NB4 (cell line): ENCODE measurements at places on chromosomes 11 and 22.

DNA sequence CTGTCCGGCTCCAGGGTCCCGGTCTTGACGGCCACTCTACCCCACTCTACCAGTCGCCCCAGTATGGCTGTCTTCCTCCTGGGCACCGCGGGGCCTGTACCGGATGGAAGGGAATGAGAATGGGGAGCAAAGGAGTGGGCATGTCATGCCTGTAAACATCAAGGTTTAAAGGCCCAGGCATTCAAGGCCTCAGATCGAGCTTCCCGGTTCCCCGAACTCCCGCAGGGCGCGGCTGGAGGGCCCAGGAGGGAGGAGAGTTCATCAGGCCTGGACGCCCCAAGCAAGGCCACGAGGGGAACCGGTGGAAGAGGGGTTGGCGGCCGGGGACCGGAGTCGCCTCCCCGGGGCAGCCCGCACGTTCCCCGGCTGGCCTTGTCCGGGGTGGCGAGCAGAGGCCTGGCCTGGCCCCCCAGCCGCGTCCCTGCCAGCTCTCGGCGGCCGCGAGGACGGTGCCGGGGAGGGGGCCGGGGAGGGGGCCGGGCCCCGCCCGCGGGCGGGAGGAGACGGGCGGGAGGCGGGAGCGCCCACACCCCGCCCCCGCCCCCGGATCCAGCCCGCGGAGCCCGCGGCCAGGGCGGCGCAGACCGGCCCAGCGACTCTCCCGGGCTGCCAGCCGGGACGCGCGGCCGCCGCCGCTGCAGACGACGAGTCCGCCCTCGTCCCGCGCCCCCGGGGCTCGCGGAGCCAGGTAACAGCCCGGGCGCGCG lies at the start of gene CDC42EP1:
Gene CDC42EP1, plus strand, starts transcription at position 580 of the 707 bp plus-strand sequence. CDS start 5,870 bp downstream, outside the sequence.
- no peak for DNase-seq

DNA sequence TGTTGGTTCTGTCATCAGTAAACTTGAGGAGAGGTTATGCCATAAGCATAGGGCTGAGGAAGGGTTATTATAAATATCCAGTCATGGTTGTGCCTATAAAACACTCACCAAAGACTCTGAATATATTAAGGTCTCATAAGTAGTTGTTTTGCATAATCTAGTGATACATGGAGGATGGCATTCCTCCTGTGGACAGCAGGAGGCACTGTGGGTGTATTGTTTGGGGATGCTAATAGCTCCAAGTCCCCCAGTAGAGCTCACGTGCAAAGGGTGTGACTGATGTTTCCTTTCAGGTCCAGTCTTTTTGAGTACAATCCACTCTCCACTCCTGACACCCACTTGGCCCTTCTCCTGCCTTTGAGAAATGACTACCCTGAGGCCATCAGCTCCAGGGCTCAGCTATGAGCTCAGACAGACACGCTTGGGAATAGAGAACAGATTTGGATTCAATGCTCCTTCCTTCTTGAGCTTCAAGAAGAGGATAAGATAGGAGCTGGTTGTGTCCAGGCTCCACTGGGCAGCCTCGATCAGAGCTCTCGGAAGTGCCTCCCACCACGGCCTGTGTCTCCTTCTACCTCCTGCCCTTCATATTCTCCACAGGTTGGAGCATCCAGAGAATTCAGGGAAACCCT lies 85.2 kb upstream of the IGLL5 start:
- peak; percentile 60 for DNase-seq

- no peak for DNase-seq
Measured at GRCh38 chr22:20863366-20863765, 4.6 kb downstream of the SNAP29 start.

DNA sequence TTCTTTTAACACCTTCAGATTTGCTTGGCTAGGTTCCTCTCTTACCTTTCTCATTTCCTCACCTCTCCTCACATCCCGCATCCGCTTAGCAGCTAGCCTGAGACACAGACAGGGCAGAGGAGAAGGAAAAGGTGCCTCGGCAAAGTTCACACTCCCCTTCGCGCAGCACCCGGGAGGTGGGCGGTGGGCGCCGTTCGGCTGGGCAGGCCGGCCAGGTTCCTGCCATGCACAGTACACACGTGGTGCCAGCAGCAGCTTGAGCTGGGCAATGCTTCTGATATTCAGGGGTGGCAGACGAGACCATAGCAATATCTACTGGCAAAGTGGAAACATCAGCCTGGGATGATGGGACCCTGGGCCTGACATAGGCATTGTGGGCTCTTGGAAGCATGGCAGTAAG lies 3.3 kb downstream of the NTM start:
- DNase-seq, result no peak

DNA sequence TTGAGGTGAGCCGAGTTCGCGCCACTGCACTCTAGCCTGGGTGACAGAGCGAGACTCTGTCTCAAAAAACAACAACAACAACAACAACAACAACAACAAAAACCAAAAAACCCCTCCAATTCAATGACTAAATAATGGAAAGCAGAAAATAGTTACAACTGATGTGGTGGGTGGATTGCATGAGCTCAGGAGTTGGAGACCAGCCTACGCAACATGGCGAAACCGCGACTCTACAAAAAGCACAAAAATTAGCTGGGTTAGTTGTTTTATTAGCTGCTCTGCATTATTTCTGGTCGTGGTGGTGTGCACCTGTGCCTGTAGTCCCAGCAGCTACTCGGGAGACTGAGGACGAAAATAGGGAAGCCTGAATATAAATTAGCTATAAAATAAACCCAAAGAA lies 2.6 kb upstream of the PATL1 start:
- DNase-seq, result no peak

GRCh38 chr22:47197773-47198500 lies 435.5 kb downstream of the TBC1D22A start:
- no peak for DNase-seq

DNA sequence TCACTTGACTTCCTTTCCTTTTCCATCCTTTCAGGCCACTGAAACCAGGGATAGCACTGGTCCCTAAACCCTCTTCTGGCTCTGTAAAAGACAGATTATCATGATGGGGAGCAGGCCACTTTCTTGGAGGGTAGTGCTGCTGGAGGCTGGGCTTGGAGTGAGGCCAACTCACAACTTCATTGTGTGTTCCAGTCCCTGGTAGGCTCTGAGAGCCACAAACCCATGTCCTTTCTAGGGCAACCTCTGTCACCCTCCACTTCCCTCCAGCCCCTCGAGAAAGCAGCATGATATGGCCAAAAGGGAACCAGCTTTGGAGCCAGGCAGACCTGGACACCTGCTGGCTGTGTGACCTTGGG lies 2.3 kb downstream of the TKFC start:
- no peak for DNase-seq

DNA sequence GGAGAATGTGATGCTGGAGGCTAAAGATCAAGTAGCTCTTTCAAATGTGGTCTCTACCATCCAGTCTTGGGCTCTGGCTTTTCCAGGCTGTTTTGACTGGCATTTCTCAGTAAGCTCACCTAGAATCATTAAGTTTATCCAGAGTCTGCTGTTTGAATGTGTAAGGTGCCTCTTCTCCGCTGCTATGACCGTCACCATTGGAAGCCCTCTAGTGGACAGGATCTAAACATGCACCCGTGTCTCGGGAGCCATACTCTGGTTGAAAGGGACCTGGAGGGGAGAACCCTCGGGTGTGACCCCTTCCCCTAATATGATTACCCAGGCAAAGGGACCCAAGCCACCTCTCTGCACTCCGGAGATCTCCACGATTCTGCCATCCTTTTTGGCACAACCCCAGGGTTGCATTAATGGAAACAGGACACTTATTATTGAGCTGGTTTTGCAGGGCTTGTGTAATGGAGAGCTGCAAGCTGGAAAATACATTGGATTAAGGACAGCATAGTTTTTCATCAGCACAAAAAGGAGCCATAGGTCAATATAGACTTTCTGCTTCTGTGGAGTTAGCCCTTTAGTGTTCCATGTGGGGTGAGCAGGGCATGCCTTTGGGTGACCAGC lies 191.0 kb upstream of the LARGE1 start:
- peak; percentile 43 for DNase-seq

- DNase-seq, result no peak
Measured at GRCh38 chr11:107882095-107882820, 23.7 kb upstream of the SLC35F2 start.

DNA sequence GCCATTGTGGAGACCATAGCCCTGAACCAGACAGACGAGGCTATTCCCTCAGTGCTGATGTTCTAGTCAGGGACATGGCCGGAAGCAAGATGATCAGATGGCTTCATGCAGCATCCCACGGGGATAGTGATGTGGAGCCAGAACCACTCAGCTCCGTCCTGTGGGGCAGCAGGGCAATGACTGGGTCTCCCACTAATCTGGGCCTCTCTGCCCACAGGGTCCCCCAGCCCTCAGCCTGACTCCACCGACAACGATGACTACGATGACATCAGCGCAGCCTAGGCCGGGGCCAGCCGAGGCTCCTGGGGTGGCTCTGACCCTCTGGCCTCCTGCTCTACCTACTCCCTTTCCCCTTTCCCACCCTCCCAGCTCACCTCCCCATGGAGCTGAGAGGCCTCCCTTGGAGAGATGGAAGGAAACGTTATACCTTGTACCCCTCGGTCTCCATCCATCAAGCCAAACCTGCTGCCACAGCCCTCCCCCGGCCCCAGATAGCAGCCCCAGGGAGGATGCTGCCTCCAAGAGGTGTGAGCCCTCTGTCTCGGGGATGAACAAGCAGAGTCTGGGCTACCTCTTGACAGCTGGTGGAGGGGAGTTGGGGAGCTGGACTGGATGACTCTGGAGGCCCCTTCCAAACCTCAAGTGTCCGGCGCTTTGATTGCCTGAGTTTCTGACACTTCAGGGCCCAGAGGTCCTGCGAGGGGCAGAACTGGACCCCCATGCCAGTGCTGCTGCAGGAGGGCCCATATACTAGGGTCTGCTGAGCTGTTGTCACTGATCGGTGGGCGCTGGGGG lies 47.8 kb downstream of the CD6 start:
- DNase-seq, result no peak

GRCh38 chr11:61594907-61595257 lies 14.0 kb upstream of the SYT7 start:
- no peak for DNase-seq

DNA sequence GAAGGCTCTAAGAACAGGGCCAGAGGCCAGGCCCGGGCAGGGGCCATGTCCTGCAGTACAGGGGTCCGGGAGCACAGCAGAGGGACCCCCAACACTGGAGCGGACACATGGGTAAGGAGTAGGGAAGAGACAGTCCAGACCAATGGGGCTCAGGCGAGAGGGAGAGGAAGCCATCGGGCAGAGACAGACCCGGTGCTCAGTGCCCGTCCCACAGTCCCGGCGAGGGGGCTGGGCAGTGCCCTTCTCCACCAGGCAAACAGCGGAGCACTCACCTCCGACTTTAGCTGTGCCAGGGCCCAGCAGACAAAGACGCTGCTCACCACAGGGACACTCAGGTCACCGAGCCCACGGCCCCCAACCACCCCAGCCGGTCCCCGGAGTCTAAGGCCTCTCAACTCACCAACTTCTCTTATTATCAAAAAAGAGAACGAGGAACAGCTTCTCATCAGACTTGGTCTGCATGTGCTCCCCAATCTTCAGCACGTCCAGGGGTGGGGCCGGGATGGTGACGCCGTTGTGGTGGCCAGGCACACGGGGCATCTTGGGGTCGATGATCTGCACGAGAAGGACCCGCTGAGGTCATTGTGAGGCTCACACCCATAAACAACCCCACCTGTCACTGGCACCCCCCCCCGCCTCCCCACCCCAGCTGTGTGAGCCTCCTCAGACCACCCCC lies 52.3 kb downstream of the BRD1 start:
- DNase-seq, result no peak

GRCh38 chr22:24985826-24986214 lies 33.3 kb downstream of the KIAA1671 start:
- peak; percentile 36 for DNase-seq

GRCh38 chr11:118763041-118763440 lies 27.9 kb downstream of the DDX6 start:
- DNase-seq, result no peak

DNA sequence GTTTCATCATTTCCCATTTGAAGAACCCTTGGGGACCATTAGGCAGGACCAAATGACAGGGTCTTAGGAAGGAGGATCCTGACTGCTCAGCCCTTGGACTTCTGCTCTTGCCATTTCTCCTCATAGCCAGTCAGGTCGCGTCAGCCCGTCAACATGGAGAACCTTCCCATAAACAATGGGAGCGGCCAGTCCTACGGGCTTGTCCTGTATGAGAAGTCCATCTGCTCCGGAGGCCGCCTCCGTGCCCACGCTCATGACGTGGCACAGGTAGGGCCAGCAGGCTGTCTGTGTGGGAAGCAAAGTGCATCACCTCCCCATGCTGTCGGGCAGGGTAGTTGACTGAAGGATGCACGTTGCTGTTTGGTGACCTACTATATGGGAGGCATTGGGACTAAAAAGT lies 19.6 kb upstream of the GLB1L2 start:
- DNase-seq, result no peak

GRCh38 chr11:16879690-16880089 lies 134.5 kb downstream of the PLEKHA7 start:
- no peak for DNase-seq

- DNase-seq, result no peak
Measured at GRCh38 chr11:78812513-78813293, 238.0 kb upstream of the NARS2 start.

DNA sequence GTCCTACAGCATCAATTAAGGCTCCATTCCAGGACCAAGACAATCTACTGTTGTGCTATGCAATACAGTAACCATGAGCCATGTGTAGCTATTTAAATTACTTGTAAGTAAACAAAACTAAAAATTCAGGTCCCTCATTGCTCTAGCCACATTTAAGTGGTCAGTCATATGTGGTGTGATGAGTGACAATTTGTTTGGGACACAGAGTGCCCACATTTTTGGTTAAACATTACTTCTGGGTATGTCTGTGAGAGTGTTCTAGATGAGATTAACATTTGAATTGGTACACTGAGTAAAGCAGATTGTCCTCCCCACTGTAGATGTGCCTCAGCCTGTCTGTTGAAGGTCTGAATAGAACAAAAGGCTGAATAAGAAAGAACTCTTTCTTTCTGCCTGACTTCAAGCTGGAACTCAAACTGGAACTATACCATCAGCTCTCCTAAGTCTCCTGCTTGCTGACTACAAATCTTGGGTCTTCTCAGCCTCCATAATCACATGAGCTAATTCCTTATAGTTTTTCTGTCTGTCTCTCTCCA lies 15.8 kb downstream of the KBTBD3 start:
- no peak for DNase-seq

GRCh38 chr22:45203150-45203951 lies 37.3 kb downstream of the KIAA0930 start:
- DNase-seq, result no peak

DNA sequence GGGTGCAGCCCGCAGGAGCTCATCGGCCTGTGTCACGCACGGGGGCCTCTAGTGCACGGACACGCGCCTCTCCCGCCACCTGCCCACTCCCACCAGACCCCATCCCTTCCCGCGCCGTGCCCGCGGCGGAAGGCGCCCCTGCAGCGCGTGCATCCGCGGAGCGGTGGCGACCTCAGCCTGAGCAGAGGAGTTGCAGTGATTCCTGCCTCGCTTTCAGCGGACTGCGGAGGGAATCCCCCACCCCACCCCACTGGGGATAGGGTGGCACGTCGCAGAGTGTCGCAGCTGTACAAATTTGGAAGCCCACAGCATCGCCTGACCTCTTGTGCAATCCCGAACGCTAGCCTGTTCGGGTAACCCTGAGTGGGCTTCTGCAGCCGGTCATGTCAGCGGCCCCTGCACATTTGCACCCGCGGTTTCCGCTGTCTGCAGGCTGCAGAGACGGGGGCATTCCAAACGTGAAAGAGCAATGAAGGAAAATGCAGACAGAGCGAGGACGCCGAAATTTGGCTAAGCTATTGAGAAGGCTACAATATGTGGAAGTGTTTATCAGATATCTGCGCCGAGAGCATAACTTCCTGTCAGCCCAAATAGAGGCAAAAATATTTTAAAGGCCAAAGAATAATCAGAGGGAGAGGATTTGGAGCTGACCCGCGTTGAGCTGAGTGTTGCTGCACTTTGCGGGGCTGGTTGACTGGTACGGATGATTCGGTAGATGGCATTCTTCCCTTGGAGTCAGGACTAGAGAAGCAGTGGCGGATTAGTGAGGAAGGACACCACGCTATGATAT lies 617 bp upstream of the ARHGAP20 start:
- DNase-seq, result no peak
